ENCODE measurements at places on chromosomes 3 and 15.

- DNase-seq, result no peak
Measured at GRCh38 chr15:48384616-48385015, 53.4 kb downstream of the DUT start.

DNA sequence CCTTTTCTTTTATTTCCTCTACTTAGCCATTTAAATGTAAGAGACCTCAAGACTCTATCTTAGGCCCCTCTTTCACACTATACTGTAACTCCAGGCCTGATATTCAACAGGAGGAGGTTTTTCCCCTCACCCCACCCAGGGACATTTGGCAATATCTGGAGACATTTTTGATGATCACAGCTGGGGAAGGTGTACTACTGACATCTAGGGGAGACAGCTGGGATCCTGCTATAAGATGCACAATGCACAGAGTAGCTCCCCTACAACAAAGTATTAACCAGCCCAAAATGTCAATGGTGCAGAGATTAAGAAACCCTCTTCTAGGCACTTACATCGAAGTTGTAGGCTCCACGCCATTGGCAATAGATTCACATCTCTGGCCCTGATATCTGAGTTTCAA is 517.5 kb upstream of the UBE2E2 start:
- DNase-seq, result no peak

- DNase-seq, result no peak
Measured at GRCh38 chr15:41546851-41547786, 3.1 kb upstream of the RPAP1 start.

- no peak for DNase-seq
Measured at GRCh38 chr15:32828507-32829186, 110.8 kb downstream of the GREM1 start.

All from stimulated activated CD8-positive, alpha-beta memory T cell treated with anti-CD3 and anti-CD28 coated beads, Interleukin-15, amount 100 ng/mL, for 24 hours (primary cell).